Stimulated activated CD4-positive, alpha-beta T cell treated with anti-CD3 and anti-CD28 coated beads, Interleukin-4, amount 100 ng/mL, for 4 hours (primary cell): ENCODE measurements at places on chromosomes 4 and X.

GRCh38 chr4:112282860-112283667 is 2.6 kb downstream of the TIFA start:
- DNase-seq: no peak

- no peak for DNase-seq
Measured at GRCh38 chr4:8281519-8282133, 12.1 kb downstream of the HTRA3 start.

- DNase-seq: no peak
Measured at GRCh38 chr4:156321203-156321602, 367.5 kb upstream of the CTSO start.

GRCh38 chr4:7073526-7074390 is 5.9 kb upstream of the GRPEL1 start:
- DNase-seq: no peak

GRCh38 chr4:101071241-101071640 is 276.1 kb downstream of the PPP3CA start:
- no peak for DNase-seq

DNA sequence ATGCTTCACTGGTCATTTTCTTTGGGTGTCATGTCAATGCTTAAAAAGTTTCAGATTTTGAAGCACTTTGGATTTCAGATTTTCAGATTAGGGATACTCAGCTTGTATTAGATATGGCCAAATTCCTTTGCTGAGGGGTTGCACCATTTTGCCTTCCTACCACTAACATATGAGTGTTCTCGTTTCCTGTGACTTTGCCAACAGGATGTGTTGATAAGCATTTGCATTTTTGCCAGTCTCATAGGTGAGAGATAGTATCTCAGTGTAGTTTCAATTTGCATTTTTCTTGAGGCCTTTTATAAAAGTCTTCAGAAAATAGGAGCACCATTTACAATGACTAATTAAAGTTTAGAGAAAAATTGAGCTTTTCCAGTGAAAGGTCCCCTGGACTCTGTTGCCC is 71.6 kb upstream of the CLCN4 start:
- no peak for DNase-seq

DNA sequence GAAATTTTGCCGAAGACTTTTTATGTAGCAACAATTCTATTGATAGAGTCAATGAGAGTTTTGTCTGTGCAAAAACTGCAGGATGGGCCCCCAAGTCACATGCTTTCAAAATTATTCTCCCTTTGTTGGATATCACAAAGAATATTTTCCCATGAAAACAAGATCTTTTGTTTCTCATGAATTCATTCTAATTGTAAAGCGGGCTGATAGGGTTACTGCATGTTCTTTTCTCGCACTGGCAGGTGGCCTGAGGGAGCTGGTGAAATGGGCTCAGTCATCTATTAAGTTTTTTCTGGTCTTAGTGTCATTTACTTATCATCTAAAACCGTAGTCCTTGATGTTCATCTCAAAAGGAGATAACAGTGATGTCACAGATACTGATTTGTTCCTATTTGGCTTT is 44.2 kb downstream of the MID1IP1 start:
- no peak for DNase-seq

DNA sequence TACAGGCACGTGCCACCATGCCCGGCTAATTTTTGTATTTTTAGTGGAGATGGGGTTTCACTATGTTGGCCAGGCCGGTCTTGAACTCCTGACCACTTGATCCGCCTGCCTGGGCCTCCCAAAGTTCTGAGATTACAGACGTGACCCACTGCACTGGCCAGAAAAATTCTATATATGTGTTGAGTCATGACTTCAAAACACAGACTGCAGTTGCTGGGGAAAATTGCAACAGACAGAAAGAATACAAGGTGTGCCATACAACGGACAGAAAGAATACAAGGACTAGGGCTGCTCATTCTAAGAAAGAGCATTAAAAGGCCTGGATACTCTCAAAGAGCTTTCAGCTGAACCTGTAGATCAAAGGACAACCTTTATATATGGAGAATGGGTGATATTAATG is 109.6 kb upstream of the ACSL4 start:
- no peak for DNase-seq

DNA sequence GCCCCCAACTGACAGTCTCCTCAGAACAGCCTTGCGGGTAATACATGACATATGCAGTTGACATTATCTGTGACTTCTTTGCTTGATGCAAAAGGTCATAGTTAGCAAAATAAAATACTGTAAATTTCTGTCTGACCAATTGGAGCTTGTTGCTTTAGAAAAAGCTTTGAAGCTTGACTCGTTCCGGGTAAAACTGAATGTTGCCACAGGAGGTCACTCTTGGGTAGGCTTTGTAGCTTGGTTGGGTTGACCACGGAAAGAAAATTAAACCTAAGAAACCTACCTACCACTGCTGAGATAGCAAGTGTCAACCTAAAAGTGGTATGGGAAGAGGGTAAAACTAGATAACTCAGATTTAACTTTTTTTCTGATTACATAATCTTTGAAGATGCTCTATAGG is 23.2 kb downstream of the PRPS2 start:
- DNase-seq: peak; percentile 12

- no peak for DNase-seq
Measured at GRCh38 chr4:82866706-82867385, 24.1 kb downstream of the SEC31A start.

DNA sequence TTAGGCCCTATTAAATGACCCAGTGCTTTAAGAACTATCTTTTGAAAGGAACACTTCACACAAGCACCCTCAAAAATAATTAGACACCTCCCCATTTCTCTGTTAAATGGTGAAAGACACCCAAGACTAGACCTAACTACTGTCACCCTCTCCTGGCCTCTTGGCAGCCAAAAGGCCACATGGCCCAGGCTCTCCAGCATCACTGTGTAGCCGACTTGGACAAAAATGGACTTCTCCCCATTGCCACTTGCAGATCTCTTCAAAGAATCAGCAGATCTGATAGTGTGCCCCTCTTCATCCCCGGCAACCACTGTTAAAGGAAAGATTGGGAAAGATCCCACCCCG is 2.0 kb downstream of the MID1IP1 start:
- no peak for DNase-seq

GRCh38 chr4:144905286-144905685 is 192.7 kb downstream of the ANAPC10 start:
- DNase-seq: no peak

GRCh38 chr4:15897577-15897976 is 41.0 kb downstream of the FGFBP1 start:
- DNase-seq: no peak

GRCh38 chr4:38230821-38231563 is 270.8 kb downstream of the PTTG2 start:
- no peak for DNase-seq

GRCh38 chrX:19515615-19516105 is 352 bp upstream of the MAP3K15 start:
- DNase-seq: no peak

DNA sequence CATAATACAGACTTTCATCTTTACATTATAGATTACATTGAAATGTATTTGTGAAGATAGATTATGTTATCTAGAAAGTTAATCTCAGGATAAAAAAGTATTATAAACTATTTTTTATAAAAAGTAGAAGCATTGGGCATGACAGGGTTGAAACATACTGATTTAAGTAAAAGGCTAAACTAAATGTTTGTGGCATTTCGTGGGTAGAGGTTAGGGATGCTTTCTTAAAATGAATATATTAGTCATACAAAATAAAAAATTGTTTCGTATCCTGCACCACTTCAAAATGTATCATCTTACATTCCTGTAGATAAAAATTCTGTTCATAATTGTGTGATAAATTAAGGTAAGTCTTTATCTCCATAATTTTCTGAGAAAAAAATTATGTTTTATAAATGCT is 603.6 kb downstream of the SPRY1 start:
- DNase-seq: no peak

DNA sequence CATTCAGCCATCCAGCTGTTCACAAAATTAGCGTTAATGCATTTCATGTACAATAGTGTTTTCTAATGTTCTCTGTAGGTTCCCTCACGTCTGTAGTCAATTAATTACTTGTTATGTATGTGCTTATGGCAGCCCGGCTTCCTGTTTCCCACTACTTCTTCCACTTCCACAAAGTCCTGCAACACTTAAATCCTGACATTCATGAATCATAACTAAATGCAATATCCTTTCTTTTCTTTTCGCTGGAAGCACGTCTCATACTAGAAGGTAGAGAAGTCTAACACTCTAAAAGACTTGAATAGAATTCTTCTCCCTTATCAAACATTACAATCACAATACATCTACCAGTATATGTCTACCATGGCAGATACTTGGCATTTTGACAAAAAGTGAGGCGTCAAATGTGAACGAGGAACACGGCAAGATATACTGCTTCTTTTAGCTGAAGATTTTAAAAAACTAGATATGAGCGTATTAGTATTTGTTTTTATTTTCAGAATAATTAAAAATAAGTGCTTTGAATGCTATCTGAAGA is 239.0 kb upstream of the DIAPH2 start:
- DNase-seq: no peak

- DNase-seq: no peak
Measured at GRCh38 chr4:132445386-132445785, 703.7 kb upstream of the PCDH10 start.

GRCh38 chrX:11541510-11541909 is 124.2 kb downstream of the ARHGAP6 start:
- DNase-seq: no peak

DNA sequence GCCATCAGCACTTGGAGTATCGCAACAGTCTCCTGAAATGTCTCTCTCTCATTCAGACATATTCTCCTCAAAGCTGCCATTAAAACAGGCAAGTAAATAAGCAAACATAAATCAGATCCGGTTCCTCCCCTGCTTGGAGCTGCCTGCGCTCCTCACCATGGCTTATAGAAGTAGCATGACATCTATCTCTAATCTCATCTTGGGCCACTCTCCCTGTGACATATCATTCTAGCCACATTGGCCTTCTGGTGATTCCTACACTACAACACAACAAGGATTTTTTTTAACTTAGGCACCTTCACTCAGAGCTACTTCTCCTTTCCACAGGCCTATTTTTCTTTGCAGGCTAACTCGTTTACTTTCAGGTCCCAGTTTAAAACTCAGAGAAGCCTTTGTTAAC is 387.9 kb downstream of the ARHGAP24 start:
- DNase-seq: no peak

- no peak for DNase-seq
Measured at GRCh38 chrX:149021159-149021558, 483.9 kb downstream of the IDS start.

DNA sequence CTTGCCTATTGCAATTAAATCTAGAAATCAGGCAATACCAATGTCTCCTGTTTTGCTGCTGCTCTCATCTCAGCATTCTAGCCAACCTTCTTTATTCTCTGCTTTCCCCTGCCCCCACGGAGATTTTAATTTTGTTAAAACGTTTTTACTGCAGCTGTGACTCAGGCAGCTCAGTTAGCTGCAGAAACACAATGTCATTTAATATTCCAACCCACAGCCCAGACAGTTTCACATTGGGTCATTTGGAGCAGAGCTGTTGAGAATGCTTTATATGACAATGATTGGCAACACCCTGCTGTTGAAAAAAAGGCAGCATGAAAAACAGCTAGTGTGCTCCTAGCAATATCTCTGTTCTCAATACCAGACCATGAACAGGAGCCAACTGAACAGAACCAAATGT is 12.6 kb upstream of the SLC10A4 start:
- no peak for DNase-seq

GRCh38 chr4:80155316-80155982 is 41.9 kb upstream of the PRDM8 start:
- DNase-seq: no peak

GRCh38 chr4:68466185-68466584 is 18.9 kb downstream of the TMPRSS11E start:
- DNase-seq: no peak

DNA sequence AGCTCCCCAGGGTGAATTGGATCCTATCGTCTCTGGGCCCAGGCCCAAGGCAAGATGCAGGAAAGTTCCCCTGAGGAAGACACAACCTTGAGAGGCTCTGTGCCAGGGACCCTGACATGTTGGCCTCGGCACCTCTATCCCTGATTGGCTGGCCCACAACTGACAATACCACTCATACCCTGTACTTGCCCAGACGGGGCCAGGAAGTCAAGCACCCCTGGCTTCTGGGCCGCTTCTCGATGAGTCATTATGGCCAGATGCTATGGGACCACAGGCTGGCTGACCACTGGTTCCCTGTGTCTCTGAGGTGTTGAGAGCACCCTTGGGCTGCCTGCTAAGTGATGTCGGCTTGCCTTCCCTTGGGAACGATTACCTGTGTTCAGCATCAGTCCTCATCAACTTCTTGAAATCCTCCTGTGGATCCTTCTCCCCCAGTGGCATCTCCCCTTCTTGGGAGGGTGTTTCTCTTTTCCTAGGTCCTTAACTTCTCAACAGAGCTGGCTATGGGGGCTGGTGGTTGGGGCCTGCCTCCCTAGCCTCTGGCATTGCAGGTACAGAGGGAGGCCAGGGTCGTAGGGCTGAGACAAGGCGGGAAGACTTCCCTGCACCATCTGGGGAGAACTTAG is 54.5 kb upstream of the MAMLD1 start:
- DNase-seq: no peak
